AG20443 (cell line): ENCODE measurements at places on chromosomes 6 and 20.

DNA sequence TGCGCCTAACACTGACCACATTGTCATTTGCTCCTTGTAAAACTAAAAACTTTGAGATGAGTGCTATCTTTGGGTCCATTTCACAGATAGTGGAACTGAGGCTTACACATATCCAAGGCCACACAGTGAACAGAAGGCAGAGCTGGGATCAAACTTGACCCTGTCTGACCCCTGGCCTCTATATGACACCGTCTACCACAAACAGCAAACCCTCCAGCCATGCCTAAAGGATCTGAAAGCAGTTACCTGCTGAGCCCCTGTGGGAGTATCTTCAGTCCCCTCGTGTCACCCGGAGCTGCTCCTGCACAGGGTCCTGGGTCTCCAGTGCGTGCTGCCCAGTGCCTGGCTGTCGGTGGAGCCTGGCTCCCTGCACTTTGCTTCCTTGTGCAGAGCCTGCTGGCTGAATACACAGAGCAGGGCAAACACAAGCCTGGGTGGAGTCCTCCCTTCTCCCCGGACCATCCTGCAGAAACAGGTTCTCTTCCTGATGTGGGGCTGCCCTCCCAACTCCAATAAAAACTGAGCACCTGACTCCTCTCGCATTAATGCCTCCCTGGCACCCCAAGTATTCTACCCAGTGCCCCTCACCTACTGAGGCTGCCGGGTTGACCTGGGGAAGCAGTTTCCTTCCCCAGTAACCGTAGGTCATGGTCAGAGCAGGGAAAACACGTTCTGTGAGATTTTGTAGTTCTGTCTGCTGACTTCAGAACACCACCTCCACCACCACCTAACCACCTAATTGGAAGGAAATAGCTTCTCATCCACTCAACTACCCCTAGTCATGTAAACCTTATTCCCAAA is at the start of gene BCAS1:
Gene BCAS1, minus strand, starts transcription at position 408 of the 801 bp plus-strand sequence. CDS start 11,876 bp downstream, outside the sequence.
- DNase-seq = no peak

DNA sequence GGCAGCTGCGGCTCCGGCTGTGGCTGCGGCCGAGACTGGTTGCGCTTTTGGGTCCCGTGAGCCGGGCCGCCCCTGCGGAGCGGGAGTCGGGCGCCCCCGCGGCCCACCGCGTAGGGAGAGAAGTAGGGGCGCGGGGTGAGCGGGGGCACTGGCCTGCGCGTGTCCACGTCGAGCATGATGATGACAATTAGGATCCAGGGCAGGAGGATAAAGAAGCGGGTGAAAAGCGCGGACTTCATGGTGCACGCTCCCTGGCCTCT is 739 bp downstream of the B3GAT2 start:
- no peak for DNase-seq

DNA sequence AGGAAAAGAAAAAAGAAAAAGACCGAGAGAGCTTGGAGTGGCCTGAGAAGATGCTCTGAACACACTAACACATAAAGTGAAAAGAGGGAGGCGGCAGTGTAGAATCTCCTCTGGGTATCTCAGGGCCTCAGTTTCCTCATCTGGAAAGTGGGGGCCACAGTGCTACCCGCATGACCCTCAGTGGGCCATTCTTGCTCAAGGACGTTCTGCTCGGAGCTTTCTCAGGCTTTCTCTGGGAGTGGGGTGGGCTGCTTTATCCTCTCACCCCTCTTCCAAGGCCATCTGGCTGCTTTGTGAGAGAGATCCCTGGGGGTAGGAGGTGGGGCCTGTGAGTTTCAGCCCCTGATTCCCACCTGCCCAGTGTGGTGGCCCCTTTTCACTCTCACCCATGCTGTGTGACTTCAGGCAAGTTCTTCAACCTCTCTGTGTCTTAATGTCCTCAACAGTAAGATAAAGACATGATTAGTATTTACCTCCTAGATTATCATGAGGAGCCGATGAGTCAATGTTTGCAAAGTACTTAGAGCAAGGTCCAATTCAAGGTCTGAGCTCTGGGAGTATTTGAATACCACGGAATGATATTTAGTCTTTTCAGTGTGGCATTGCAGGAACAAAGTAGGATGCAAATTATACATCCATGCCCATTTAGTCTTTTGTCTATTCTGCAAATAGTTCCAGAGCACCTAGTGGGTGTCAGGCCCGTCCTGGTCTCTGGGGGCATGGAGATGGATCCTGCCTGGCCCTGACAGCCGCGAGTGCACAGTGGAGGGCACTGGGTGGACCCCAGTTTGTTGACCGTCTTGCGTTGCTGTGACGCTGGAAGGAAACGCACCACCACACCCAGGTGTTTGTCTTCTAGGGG is 34.3 kb downstream of the SRC start:
- no peak for DNase-seq

- DNase-seq = no peak
These were observed 108.1 kb upstream of the TIAM2 start for GRCh38 chr6:154887051-154887450.

- DNase-seq = no peak
These were observed 31.7 kb downstream of the KCNS1 start for GRCh38 chr20:45069261-45069660.

GRCh38 chr6:166958926-166959861 is 2.8 kb upstream of the RNASET2 start:
- DNase-seq = no peak

DNA sequence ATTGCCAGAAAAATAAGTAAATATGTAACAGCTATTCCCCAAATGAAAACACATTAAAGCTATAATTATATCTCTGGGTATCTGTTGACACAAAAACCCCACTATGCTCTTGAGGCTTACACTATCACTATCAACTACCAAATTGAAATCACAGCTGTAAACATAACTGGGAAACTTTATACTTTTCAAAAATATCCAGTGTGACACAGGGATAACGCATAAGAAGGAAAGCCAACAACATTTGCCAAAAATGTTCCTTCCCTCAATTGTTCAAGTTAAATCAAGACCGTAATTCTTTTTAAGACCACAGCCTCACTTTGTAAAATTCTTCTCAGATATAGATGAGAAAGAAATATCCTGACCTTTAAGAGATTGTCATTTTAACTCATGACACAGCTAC is 3.1 kb downstream of the ZHX3 start:
- DNase-seq = no peak

DNA sequence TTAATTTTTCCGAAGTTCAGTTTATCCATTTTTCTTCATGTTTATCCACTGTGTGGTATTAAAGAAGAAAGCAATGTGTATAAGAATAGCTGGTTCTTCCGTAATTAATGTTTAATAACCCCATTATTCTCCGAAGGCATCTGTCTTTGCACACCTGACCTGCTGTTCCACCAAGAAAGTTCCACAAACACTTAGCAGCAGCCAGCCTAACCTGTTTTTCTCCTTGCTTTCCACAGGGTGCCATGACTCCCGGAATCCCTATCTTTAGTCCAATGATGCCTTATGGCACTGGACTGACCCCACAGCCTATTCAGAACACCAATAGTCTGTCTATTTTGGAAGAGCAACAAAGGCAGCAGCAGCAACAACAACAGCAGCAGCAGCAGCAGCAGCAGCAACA is 7.4 kb downstream of the TBP start:
- no peak for DNase-seq

DNA sequence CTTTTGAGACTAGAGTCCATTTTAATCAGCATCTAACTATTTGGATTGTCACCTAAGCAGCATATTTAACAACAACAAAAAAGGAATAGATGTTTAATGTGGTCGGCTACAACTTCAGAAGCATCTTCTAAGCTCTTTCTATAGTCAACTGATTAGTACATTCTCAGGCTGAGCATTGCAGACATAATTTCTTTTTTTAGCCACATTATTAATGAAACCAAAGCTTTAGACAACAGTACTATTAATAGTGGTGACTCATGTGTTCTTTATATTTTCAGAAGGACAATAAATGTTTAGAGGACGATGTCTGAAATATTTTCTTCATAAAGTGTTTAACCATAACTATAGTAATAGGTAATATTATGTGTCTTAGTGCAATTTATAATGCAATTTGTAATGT is 52.4 kb downstream of the TPD52L1 start:
- no peak for DNase-seq

DNA sequence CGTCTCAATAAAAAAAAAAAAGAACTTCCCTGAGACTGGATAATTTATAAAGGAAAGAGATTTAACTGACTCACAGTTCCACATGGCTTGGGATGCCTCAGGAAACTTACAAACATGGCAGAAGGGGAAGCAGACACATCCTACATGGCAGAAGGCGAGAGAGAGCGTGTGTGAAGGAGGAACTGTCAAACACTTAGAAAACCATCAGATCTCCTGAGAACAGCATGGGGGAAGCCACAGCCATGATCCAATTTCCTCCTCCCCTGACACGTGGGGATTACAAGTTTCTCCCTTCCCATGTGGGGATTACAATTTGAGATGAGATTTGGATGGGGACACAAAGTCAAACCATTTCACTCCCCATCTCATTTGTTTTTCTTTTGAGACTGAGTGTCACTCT is 46.6 kb upstream of the TFAP2C start:
- DNase-seq = no peak

DNA sequence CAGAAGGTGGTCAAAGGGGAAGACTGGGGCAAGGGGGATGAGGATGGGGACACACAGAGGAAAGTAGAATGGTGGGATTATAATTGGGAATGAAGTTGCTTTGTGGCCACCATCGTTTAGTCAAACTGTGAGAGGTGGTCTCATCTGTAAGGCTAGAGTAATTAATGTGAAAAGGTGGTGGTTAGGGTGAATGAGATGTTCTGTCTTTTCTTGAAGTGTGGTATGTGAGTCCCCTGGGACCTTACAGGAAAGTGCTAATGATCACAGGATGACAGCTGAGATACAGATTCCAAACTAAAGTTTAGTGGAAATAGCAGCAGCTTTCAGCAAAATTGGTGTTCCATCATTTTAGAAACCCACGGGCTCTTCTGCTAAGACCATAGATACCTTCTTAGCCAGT is 10.7 kb downstream of the ZFAND3 start:
- DNase-seq = no peak

- DNase-seq = no peak
These were observed 3.6 kb upstream of the CCN2 start for GRCh38 chr6:131954775-131955107.

DNA sequence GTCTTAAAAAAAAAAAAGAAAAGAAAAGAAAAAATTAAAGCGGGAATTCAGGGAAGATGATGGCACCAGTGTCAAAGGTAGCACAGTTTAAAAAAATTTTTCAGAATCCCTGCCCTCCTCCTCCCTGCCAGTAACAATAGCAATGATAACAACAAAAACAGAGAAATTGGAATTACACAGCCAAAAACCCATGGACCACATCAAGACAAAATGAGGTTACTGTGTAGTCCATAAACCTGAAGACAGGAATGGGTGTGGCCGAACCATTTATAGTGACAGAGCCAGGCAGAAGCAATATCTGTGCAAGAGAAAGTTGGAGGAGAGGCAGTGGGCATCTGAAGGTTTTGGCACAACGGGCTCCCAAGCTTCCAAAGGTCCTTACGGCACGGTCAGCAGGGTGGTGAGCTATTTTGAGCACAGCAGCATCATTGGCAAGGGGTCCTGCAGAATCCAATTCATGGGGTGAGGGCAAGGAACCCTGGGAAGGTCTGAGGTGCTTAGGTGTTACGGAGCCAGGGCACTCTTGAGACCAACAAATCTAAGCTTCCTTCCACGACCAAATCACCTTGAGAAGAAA is 202.3 kb downstream of the GMPR start:
- DNase-seq = no peak

GRCh38 chr20:9066191-9066590 is 2.7 kb upstream of the PLCB4 start:
- DNase-seq = no peak

DNA sequence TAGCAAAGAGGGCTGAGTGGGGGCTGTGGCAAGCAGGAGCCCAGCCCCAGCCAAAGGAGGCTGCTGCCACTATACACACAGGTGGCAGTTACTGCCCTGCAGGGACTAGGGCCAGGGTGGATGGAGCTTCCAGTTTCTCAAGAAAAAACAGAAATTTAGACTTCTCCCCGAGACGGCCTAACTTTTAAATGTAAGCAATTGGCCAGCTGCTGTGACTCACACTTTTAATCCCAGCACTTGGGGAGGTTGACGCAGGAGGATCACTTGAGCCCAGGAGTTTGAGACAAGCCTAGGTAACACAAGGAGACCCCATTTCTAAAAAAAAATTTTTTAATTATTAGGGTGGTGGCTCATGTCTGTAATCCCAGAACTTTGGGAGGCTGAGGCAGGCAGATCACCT is 98.2 kb upstream of the NFATC2 start:
- no peak for DNase-seq

GRCh38 chr6:22598339-22598738 is 29.0 kb downstream of the HDGFL1 start:
- DNase-seq = no peak
